ENCODE measurements at places on chromosomes 16 and 17.

GRCh38 chr16:31868691-31869167 lies 4.9 kb upstream of the ZNF267 start:
- peak; percentile 44 for DNase-seq

- DNase-seq, result no peak
Observed at GRCh38 chr16:75323198-75323597, 71.8 kb upstream of the BCAR1 start.

- no peak for DNase-seq
Observed at GRCh38 chr17:17536702-17537101, 40.5 kb upstream of the RASD1 start.

DNA sequence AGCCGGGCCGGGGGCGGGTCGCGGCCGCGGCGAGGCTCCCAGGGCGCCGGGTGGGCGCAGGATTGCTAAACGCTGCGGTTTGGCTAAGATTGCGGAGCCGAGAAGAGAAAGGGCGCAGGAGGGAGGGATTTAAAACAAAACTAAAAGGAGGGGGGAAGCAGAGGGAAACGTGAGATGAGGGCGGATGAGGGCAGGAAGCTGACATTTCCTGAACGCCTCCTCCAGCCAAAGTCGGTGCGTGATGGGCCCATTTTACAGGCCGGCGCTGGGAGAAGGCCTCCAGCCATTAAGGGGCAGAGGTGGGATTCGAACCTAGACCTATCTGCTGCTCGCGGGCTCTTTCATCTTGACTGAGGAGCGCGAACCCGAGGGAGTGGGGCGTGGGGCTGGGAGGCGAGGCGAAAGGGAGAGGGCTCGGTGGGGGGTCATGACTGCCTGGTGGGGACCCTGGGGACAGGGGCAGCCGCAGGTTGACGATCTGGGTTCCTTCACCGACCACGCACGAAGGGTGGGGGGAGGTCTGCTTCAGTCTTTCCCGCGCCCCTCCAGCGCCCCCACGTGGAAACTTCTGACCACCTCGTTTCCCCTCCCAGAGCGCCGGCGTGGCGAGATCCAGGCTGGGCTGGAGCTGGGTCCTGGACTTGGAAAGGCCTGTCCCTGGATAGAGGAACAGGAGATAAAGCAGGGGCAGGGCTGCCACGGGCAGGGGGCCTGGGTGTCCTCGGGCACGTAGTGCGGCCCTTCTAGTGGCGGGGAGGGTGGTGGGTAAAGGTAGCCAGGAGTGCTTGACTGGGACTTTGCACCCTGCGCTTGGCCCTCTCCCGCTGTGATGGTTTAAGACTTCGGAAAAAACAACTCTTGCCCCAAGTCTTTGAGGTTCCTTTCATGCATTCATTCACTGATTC lies 3.8 kb upstream of the TAC4 start:
- DNase-seq, result peak; percentile 67

DNA sequence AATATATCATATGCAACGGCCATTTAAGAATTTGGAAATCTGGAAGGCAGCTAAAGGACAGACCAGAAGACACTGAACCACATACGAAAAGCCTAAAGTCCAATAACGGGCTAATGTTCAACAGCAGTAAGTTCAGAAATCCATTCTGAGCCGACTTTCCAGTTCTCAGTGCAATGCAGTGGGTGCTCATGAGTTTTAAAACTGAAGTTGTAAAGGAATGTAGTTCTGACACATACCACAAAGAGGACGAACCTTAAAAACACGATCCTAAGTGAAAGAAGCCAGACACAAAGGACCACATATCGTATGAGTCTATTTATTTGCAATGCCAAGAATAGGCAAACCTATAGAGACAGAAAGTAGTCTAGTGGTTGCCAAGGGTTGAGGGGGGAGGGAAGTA lies 278.3 kb upstream of the ZFHX3 start:
- no peak for DNase-seq

DNA sequence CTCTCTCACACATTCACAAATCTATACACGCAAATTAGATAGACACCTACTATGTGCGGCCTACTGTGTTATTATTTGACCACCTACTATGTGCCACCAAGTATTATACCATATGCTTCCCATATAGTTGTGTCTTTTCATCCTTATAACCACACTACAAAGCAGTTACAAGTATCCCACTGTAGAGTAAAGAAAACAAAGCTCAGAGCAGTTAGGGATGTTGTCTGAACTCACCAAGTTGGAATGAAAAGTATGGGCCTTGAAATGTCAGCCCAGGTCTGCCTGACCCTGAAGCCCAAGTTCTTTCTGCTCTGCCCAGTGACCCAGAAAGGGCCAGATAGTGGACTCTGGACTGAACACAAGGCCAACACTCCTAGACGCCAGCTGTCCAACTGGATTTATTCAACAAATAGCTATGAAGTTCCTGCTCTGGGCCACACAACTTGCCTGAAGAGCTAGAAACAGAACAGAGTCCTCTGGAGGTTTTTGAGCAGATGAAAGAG lies 8.5 kb downstream of the KRT37 start:
- DNase-seq, result no peak

DNA sequence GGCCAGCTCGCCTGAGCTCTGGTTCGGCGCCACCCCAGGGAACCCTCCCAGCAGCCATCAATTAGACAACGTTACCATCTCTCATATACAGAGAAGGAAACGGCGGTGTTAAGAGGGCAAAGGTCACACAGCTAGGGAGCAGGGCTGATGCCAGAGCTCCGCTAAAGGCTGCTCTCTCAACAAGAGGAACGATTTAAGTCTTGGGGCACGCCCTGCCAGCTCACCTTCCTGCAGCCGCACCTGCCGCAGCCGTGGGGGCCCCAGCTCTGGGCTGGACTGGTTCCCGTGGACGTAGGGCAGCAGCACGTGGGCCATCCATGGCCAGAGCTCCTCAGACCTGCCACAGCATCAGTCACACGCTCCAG lies 43.5 kb downstream of the PKD1 start:
- no peak for DNase-seq

GRCh38 chr17:48283907-48284306 lies 146.1 kb downstream of the SKAP1 start:
- no peak for DNase-seq

- DNase-seq, result no peak
Observed at GRCh38 chr17:29590411-29591145, 1.1 kb upstream of the GIT1 start.

DNA sequence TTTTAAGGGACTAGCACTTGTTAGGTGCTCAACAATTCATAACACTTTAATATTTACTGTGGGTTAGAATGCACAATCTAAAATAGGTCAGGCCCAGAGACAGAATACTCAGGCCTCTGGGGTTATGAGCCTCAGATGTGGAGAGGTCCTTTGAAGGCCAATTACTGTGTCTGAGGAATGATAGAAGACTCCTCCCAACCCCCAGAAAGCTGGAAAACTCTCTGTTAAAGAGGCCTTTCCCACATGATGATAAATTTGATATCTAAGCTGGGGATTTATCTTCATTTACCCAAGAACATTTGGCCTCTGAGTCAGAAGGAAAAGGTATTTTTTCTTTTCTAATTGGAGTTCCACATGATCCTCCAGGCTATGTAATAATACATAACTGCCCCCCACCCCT lies 41.1 kb upstream of the MMD start:
- DNase-seq, result no peak

- no peak for DNase-seq
Observed at GRCh38 chr17:80018917-80019651, 16.6 kb downstream of the TBC1D16 start.

GRCh38 chr17:40071313-40072039 lies 8.7 kb downstream of the THRA start:
- no peak for DNase-seq

DNA sequence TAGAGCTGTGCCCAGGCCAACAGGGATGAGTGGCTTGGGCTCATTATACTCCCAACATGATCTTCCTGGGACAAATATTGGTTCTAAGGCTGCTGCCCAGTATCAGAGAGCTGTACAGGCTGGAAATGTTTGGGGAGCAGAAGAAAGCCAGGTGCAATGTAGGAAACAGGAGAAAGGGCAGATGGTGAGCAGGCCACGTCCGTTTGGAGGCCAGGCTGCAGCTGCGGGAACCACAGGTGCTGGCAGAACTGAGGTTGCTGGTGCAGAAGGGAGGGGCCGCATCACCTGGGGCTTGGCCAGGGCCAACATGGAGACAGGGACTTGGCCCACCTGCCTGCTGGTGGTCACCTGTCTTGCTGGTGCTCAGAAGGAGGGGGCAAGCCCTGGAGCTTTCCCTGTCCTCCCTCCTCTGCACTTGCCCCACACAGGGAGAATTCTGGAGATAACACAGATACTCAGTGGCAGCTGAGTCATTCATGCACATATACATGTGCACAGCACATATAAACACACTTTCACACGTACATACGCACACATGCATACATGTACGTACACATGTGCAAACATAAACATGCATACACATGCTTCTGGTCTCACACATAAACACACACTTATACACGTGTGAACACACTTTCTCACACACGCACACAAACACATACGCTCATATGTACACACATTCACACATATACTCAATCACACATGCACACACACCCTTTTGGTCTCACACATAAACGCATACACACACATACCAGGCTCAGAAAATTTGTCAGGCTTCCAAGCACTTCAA lies 67.7 kb downstream of the WSCD1 start:
- DNase-seq, result no peak

- no peak for DNase-seq
Observed at GRCh38 chr16:30570636-30571444, 674 bp downstream of the ZNF688 start.

GRCh38 chr16:1809281-1809801 lies 15.8 kb upstream of the IGFALS start:
- no peak for DNase-seq

- DNase-seq, result no peak
Observed at GRCh38 chr17:47973541-47973940, 2.6 kb downstream of the CDK5RAP3 start.

DNA sequence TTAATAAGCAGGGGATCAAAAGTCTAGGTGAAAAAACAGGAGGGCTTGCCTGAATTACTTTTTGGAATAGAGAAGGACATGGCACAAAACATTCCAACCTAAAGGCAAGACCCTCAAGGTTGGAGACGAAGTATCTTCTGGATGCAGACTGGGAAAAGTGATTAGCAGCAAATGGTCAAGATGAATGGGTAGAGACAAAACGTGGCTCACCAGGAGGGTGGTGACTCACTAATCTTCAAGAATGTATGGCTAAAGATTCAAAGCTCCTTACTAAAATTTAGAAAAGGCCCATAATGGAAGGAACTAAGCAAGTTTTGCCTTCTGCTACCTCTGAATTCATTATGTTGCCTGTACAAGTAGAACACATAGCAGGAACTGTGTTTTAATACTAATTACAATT lies 469.5 kb upstream of the RBFOX1 start:
- no peak for DNase-seq

DNA sequence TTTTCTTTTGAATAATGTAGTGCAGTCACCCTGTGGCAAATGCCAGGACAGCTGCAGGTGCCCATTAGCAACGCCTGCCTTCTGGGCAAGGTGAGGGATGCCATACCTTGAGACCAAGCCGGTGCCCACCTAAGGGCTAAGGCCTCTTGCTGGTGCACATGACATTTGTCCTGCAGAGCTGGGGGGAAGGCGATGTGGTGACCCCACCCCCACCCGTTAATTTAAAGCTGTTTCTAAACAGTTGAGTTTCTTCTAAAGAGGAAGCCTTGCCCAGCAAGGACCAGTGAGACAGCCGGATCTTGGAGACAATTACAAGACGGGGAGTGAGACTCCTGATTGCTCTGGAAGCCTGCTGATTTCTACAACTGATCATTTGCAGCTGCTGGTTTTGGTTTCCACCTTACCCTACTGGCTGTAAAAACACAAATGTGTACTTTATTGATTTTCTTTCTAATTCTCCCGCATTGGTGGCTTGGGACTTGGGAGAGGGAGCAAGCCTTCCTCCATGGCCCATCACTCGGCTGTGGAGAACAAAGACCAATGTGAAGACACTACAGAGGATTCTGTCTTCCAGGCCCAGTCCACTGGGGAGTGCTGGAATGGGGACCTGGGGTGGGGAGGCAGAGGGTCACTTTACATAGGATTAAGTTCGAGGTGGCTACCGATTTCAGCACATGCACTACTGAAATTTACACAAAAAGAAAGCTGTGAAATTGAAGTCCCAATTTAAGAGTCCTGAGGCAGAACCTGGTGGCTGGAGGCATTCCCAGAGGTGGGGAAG lies 2.7 kb downstream of the CDK5R1 start:
- no peak for DNase-seq

DNA sequence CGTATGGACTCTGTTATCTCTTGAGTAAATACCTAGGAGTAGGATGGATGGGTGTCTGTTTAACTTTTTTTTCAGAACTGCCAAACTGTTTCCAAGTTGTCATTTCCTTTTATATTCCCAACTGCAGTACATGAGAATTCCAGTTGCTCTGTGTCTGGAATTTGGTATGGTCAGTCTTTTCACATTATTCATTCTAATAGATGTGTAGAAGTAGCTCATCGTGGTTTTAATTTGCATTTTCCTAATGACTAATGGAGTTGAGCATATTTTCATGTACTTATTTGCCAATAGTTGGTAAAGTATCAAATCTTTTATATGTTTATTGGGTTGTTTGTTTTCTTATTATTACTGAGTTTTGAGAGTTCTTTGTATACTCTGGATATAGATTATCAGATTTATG lies 27.0 kb downstream of the MRTFB start:
- no peak for DNase-seq

DNA sequence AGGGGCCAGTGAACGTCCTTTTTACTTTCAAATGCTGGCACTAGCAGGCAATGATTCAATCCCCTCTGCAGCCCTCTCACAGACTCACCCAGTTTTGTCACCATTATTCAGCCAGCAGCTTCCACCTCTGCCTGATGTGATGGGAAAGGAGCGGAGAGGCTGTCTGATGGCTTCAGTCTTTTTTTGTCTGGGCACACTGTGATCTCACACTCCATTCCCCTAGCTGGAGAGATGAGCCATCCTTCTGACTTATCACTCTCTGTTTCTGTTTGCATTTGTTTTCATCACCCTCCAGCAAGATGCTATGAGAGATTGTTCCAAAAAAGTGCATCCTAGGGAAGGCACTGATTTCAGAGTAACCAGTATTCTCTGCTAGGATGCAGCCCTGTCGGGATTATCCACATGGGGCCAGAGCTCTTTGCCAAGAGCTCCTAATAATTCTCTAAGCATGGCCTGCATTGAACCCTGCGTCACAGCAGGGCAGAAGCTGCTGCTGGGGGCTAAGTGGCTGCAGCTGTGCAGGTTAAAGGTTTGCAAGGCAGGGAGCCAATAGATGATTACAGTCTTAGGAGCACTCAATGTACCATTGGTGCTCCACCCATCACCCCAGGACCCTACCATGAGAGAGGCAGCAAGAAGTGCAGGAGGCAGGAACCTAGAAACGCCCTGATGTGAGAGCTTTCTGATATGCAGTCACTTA lies 236.1 kb upstream of the C16orf82 start:
- no peak for DNase-seq

DNA sequence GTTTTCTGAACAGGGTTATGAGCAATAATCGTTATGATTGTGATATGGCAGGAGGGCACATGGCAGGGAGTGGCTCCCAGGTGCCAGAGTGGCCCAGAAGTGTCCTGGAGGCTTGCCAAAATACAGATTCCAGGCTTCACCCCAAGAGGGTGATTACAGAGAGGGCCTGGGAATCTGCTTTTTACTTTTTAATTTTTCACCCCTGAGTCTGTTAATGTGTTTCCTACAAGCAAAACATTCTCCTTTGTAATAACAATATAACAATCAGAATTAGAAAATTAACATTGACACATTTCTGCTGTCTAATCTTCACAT lies 212.4 kb downstream of the SNX29 start:
- no peak for DNase-seq

- DNase-seq, result no peak
Observed at GRCh38 chr16:55120408-55120807, 189.7 kb downstream of the IRX5 start.

GRCh38 chr17:43924558-43924957 lies 17.2 kb upstream of the MPP2 start:
- DNase-seq, result no peak

All from left renal pelvis (tissue), 4 donors.